Anterior cingulate cortex (tissue), 58 donors: ENCODE measurements at places on chromosomes 5 and 9.

GRCh38 chr9:75200892-75201470 is 112.7 kb downstream of the OSTF1 start:
- no peak for DNase-seq

DNA sequence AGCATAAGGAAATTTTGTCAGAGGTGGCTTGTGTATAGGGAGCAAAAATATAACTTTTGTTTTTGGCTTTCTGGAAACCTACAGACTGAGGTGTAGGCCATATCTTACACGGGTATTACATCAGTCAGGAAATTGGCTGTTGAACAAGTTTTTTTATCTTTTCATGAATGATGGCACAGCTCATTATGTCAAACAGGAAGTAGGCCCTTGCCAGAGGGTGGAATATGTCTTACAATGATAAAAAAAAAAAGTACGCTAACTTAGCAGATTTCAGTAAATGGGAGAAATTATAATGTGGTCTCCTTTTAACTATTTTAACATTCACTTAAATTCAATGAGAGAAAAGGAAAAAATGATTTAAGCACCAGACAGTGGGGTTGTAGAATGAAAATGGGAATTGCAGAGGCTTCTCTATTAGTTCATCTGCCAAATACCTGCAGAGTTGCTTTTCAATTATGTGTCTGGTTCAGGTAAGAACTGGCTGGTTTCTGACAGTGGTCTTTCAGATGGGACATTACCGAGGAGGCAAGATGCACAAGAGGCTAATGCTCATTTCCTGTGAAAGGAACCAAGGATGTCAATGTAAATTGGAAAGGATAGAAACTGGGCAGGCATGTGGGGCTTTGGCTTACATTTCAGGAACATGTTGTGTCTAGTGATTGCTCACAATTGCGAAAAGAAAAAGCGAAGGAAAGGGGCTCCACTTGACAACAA is 169.9 kb downstream of the NNT start:
- no peak for DNase-seq

- DNase-seq, result no peak
Measured at GRCh38 chr5:115557667-115558387, 13.3 kb upstream of the FEM1C start.

- no peak for DNase-seq
Measured at GRCh38 chr5:135460246-135461033, 8.3 kb upstream of the TIFAB start.

- no peak for DNase-seq
Measured at GRCh38 chr5:135075621-135076020, 41.6 kb upstream of the PITX1 start.

DNA sequence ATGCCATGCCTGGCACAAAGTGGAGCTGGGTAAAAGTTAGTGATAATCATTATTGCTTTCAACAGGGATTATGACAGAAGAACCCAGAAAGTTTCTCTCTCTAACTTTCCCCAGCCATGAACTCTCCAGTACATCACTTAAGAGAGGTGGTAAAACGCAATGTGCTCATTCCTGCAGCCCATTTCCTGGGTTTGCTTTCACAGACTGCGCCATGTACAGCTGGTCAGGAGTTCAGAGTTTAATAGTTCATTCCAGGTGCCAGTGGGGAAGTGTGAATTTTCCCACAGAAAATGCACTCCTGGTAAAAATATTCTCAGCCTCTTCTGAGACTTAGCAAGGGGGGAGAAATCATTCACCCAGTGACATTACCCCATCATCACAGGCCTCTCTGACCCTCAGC is 35.5 kb downstream of the ADAM19 start:
- no peak for DNase-seq

GRCh38 chr9:114314256-114314867 is 8.5 kb upstream of the ORM1 start:
- no peak for DNase-seq

DNA sequence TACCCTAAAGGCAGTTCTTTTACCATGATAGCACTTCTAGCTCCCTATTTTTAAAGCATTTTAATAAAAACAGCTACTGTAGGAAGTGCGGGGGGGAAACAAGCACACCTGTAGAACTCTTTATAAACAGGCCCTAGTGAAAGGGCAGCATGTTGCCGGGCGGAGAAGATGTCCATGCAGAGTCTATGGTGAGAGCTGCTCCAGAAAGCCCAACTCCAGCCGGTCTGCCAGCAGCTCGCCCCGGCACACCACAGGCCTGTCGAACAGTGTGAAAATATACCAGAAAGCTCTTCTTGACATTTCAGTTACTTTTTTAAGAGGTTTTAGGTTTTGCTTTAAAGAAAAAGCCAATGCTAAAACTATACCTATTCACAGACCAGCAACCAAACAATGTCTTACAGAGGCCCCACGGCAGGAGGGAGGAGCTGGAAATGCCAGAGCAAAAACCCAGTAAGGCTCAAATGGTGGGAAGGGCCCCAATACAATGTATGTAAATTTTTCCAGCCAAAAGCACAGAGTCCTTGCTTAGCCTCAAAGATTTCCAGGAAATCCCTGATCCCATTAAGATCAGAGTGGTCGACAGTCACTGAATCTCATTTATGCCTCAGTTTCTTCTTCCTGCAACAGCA is 121.2 kb downstream of the SAXO1 start:
- DNase-seq, result no peak

GRCh38 chr9:70569070-70569772 is 154.8 kb upstream of the KLF9 start:
- no peak for DNase-seq

DNA sequence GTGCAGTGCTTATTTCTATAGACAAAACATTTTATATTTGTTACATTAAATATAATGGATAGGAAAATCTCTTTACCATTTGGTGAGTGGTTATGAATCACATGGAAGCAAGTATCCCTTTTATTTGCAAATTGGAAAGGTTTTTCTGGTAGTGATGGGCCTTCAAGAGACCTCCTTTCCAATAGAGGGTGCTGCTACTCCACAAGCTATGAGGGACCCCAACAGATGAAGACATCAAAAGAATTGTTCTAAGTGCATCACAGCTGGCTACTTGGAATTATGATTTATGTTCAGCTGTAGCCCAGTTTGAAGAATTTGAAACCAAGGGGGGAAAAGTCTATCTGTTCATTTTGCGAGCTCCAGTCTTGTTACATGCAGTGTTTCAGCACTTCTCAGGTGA is 493.7 kb upstream of the SGCD start:
- no peak for DNase-seq

DNA sequence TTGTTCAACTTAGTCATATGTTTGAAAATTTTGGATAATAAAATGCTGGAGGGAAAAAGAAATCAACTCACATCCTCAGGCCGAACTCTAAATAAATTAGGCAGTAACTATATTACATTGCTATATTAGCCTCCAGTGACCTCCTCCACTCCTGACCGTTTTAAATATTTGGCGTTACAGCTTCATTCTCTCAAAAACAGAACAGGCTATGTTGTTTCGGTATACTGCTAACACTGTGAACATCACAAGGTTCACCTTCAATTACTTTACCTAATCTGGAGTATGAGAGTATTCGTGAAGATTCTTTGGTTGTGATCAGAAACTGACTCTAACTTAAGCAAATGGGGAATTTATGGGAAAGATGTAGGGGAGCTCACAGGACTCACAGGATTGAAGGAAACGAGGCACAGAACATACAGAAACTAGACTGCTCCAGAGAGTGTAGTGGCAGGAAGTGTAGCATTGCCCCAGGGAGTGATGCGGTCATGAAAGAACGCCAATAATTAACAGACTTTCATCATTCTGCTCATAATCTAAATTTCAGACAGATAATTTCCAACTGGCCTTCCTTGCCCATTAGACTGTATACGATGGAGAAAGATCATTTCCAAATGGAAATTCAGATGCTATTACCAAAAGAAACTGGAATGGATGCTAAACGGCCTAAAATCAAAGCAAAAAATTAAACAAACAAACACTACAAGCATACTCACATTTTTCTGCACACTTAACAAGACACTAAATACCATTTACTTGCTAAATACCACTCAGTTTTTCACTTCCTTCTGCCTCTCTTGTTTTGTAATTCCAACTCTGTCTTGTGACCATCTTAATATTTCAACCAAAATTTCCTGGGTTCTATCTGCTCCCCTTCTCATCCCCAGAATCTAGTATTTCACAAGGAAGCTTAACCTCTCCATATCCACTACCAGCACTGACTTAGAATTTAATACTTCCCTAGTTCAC is 110.1 kb upstream of the LPAR1 start:
- no peak for DNase-seq

DNA sequence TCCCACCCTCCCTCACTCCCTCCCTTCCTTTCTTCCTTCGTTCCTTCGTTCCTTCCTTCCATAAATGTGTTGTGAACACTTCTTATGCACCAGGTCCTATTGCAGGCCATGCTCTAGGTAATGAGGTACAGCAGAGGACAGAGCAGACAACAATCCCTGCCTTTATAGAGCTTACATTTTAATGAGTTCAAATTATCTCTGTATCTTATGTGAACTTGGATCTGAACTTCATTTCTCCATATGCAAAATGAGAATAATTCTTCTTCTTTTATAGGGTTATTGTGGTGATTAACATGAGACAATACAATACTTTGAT is 37.2 kb downstream of the SLC27A6 start:
- no peak for DNase-seq

DNA sequence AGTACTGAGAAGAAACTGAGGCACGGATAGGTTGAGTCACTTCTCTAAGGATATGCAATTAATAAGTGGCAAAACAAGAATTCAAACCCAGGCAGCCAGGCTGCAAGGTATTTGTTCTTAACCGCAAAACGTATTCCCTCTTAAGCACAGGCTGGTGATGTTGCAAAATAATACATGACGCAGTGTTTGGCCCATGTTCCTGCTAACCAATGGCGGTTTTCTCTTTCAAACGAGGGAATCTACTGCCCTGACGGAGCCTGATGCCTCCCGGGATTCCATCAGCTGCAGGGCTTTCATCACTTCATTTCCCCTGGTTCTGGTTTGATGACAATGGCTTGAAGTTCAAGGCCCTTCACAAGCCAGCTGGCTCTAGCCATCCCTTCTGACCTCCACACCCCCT is 154.8 kb downstream of the SLIT3 start:
- no peak for DNase-seq

DNA sequence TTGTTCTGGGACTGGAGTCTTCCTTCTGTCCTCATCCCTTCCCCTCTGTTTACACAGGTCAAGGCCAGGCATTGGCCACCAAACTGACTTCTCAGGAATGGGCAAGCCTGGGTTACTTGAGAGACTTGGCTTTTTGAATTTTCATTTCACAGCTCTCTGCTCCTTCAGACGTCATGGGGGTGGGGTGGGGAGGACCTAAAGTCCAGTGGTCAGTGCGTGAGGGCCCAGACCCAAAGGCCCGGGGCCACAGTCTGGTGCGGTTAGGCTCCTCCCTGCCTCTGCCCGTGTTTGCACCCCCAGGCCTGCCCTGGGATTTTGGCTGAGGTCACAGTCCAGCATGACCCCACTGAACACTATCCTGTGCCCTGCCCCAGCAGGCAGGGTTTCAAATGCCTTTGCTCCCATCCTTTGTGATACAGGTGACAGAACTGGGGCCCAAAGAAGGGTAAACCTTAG is 4.1 kb upstream of the CXXC5 start:
- no peak for DNase-seq

GRCh38 chr9:102950346-102950745 is 44.8 kb upstream of the CYLC2 start:
- no peak for DNase-seq

GRCh38 chr5:59773294-59773693 is 120.2 kb downstream of the PDE4D start:
- DNase-seq, result no peak
